ENCODE measurements at places on chromosomes 4 and X.

- no peak for DNase-seq
Observed at GRCh38 chr4:52421811-52422213, 237.3 kb downstream of the USP46 start.

DNA sequence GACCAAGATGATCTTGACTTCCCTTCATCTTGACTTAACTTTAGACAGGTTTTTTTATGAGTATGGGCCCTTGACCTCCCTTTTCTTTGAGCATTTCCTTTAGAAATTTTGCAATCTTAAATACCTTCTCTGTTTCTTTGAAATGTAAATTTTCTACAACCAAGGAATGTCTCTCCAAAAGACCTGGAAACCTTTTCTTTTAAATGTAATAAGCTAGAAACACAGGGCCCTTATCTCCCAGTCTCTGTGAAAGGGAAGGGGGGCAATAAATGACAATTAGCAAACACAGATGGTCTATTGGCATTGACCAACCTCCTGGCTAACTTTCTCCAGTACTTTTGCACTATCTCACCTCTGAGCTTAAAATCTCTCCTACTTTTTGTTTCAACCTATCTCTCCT lies 144.3 kb upstream of the GK2 start:
- no peak for DNase-seq

DNA sequence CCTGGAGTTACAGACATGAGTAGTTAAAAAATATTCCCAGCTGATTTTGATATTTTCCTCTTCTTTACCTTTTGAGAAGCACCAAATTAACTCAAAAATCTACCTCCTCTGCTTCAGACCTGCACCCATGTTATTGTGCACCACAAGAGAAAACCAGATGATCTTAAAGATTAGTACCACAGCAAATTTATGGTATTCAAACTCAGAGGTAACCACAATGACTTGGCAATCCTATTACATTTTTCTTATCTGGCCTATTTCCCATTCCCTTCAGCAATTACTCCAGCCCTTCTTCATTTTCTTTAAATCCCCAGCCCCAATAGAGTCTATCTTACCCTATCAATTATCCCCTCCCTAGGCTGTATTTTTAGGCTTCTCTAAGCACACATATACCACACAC lies 535.1 kb downstream of the FAT4 start:
- no peak for DNase-seq

GRCh38 chr4:14841801-14842768 lies 160.2 kb upstream of the CPEB2 start:
- DNase-seq = no peak

- no peak for DNase-seq
Observed at GRCh38 chrX:150503898-150504219, 64.6 kb upstream of the MTM1 start.

- DNase-seq = no peak
Observed at GRCh38 chr4:86558797-86559196, 35.3 kb upstream of the PTPN13 start.

Measured in SK-MEL-5 (cell line).